ENCODE measurements at places on chromosomes 7 and 10.

DNA sequence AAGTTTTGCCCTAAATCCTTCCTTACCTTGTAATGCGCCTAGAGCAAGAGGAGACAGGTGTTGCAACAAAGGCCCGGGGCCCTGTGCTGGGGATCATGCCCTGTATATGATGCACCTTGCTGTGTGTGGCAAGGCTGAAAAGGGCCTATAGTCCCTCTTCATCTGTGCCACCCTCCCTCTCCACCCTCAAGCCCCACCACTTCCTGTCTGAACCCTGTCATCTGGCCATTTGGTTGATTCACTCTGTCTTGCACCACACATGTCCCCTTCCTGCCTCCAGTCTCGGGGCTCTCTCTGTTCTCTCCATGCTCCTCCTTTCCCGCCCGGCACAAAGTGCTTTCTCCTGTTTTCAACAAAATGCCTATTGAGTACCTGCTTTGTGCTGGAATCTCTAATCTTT, 11.5 kb upstream of the MALSU1 start:
- no peak overlapping the region for H3K4me3 ChIP-seq
- DNase-seq, result no peak
- no peaks in the 10 kb centered on the region for H3K36me3 ChIP-seq

GRCh38 chr7:24834128-24834798, 77.0 kb upstream of the GSDME start:
- peaks cover 2% of the 10 kb centered on the region for H3K4me1 ChIP-seq
- H3K36me3 ChIP-seq, result peaks cover 90% of the 10 kb centered on the region
- no peak overlapping the region for H3K27ac ChIP-seq
- no peak overlapping the region for H3K4me3 ChIP-seq

DNA sequence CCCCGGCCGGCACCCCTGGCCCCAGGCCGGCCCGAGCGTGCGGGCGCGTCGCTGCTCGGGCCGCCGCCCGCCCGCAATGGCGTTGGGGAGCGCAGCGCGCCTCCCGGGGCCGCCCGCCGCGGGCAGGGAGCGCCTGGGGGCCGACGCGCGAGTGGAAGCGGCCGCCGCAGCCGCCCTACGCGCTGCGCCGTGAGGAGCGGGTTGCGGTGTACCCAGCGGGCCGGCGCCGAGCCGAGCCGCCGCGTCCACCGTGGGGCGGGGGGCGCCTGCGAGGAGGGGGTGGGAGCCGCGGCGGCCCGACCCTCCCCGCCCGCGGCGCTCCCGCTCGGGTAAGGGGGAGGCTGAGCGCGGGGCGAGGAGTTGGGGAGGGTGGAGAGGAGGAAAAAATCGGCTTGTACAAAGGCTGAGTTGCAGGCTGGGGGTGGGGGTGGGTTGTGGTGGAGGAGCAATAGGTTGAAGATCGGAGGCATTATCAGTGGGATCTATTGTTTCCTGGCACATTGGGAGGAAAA, 473 bp downstream of the PPP1R9A start:
- H3K27ac ChIP-seq, result peak overlapping the region; percentile 97
- DNase-seq, result peak; percentile 58
- peaks cover 8% of the 10 kb centered on the region for H3K36me3 ChIP-seq
- H3K4me3 ChIP-seq, result peak overlapping the region; percentile 75

DNA sequence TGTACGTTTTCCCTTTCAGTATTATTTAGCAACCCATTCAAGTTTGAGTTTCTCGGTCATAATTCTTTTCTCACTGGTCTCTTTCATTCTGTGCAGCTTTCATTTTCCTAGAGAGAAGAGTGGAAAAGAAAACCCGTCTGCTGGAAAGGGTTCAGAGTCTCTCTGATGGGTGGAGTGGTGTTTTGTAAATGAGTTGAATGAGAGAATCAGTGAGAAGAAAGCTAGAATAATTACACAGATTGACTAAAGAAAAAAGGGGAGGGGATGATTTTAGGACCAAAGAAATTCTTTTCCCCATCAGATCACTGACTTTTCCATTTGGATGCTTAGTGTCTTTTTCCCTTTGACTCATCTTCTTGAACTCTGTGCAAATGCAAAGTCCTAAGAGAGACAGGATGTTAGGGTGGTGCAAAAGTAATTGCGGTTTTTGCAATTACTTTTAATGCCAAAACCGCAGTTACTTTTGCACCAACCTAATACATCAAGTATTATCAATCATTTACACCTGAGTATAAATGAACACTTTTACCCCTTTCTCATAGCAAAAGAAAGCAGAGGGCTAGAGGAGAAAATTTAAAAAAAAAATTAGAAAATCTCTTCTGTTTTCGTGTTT, 242.1 kb upstream of the SP4 start:
- H3K4me1 ChIP-seq, result peaks cover 10% of the 10 kb centered on the region
- H3K27me3 ChIP-seq, result no peaks in the 10 kb centered on the region
- peak overlapping the region; percentile 56 for H3K27ac ChIP-seq
- DNase-seq, result no peak

- DNase-seq, result no peak
- H3K4me3 ChIP-seq, result no peak overlapping the region
- H3K4me1 ChIP-seq, result peaks cover 6% of the 10 kb centered on the region
- H3K27ac ChIP-seq, result no peak overlapping the region
- H3K27me3 ChIP-seq, result peaks cover 60% of the 10 kb centered on the region
Observed at GRCh38 chr7:47885309-47885986, 62.8 kb downstream of the PKD1L1 start.

- DNase-seq, result no peak
- H3K27me3 ChIP-seq, result no peaks in the 10 kb centered on the region
- no peaks in the 10 kb centered on the region for H3K36me3 ChIP-seq
- H3K4me1 ChIP-seq, result no peaks in the 10 kb centered on the region
Observed at GRCh38 chr7:151650161-151650560, 130.5 kb upstream of the RHEB start.

DNA sequence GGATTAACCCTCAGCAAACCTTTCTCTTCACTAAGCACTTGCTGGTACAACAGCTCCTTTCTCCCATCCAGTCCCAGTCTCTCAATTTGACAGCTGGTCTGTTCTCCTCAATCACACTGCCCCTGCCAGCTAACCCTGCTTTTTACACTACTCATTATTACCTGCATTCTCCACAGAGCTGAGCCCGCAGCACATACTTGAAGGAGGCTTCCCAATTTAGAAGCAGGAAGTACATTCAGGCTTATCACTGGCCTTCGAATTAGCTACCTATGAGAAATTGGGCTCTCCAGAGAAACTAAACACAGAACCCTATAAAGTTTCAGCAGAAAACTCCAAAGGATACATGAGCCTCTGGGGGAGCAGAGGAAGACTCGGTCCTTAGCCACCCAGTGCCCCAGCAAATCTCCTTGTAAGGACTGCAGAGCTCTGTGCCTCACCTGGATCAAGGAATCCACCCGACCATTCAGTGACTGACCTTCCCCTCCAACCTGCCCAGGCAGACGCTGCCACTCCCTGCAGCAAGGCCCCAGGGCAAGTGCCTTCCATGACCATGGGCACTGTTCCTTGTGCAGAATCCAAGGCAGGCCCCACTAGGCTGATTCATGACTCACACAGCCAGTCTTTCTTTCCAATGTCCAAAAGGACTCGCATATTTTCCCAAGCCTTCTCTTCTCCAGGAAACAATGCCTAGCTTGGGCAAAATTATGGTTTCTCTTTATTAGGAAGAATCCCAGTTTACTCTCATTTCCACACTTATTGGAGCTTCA, 68.0 kb downstream of the VOPP1 start:
- H3K4me3 ChIP-seq, result no peak overlapping the region
- H3K36me3 ChIP-seq, result no peaks in the 10 kb centered on the region
- H3K4me1 ChIP-seq, result no peaks in the 10 kb centered on the region
- no peak overlapping the region for H3K27ac ChIP-seq

DNA sequence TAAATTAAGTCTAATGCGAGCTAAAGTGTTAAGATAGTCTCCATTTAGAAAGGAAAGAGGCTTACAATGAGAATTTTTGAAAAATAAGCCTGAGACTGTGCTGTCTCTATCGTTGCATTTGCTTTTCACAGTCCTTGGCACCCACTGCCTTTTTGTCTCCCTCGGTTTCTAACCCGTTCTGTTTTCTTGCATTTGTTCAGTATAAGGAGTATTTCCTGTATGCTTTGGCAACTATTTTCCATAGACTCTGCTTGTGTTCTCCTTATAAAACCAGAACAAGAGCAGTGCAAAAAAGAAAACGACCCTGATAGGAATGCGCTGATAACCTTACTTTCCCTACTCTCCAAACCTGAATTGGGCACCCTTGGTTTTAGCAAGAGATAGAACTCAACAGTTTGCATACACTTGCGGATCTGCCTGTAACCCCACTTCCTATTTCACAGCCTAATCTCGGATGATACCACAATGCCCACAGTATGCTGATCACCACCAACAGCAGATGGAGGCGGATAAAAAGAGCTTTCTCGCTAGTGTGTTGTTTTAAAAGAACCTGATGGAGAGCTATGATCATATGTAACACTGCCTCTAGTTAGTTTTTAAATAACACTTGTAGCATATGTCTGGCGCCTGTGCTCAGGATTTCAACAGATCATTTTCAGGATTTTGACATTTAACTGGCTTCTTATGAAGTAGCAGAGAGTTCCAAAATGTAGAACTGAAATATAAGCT, 1.6 kb upstream of the ARHGAP12 start:
- DNase-seq, result no peak
- no peaks in the 10 kb centered on the region for H3K27me3 ChIP-seq
- H3K27ac ChIP-seq, result no peak overlapping the region
- peak overlapping the region; percentile 88 for H3K4me3 ChIP-seq
- peaks cover 14% of the 10 kb centered on the region for H3K4me1 ChIP-seq

Measured in neuronal stem cell (in vitro differentiated cells).